T-cell (primary cell): ENCODE measurements at places on chromosomes 1 and 21.

DNA sequence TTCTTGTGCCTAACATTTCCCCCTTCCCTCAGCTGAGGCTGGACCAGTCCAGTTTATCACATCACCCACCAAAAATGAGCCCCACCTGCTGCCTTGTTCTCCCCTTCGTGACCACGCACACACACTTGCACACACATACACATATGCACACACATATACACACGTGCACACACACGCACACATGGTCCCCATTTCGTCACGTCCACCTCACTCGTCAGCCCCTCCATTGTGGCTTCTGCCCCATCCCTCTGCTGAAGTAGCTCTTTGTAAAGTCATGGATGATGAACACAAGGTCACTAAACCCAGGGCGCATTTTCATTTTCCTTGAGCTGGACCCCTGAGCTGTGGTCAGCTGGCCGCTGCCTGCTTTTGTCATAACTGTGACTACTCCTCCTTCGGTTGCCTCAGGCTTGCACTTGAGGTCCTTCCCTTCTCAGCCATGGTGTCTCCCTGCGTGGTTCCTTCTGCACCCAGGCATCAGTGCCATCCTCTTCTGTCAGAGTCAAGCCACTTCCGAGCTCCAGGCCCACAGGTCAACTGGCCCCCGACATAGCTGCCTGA lies 93.8 kb downstream of the SYT2 start:
- H3K27ac ChIP-seq, result no peak overlapping the region
- H3K4me1 ChIP-seq, result no peaks in the 10 kb centered on the region
- DNase-seq, result no peak
- H3K27me3 ChIP-seq, result no peaks in the 10 kb centered on the region
- H3K36me3 ChIP-seq, result no peaks in the 10 kb centered on the region

GRCh38 chr1:14180738-14181137 lies 417.7 kb upstream of the KAZN start:
- no peak for DNase-seq
- no peaks in the 10 kb centered on the region for H3K36me3 ChIP-seq
- no peak overlapping the region for H3K27ac ChIP-seq
- no peak overlapping the region for H3K4me3 ChIP-seq

DNA sequence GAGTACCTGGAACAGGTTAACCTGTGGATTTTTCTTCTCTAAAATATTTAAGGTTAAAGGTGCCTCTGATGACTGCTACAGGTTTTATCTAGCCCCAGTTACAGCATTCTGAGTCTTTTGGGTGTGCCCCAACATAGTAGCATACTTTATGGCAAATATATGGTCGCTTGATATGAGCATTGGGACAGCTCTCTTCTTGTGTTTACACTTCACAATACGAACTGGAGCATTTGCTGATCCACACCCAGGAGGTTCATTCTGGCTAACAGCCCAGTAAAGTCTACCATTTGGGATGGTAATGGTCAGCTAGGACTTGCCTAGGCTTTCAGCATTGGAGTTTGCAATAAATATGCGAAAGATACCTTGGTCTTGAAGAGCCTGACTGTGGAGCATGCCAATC lies 101.3 kb downstream of the DISP1 start:
- H3K27me3 ChIP-seq, result no peaks in the 10 kb centered on the region
- no peak overlapping the region for H3K4me3 ChIP-seq
- H3K4me1 ChIP-seq, result no peaks in the 10 kb centered on the region
- no peak for DNase-seq

- no peak overlapping the region for H3K4me3 ChIP-seq
- H3K36me3 ChIP-seq, result no peaks in the 10 kb centered on the region
- DNase-seq, result no peak
Measured at GRCh38 chr1:29119121-29119929, 4.4 kb downstream of the TMEM200B start.

- H3K27ac ChIP-seq, result no peak overlapping the region
- H3K4me3 ChIP-seq, result no peak overlapping the region
- H3K36me3 ChIP-seq, result no peaks in the 10 kb centered on the region
- no peak for DNase-seq
- no peaks in the 10 kb centered on the region for H3K4me1 ChIP-seq
Measured at GRCh38 chr1:11520531-11521233, 41.7 kb downstream of the DISP3 start.

DNA sequence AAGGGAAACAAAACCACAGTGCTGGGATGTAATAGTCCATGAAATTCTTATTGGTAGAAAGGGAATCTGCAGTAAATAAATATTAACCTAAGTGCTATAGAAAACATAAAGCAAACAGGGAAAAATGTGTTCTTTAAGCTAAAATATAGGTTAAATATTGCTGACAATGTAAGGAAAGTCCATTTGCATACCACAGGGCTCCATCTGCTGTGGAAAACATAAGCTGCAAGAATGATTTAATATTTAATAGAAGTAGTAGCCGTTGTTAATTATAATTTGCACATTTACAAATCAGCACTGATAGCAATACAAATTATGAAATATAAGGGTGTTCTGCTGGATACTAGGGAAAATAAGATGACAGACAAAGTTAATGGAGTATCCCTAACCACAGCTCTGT lies 444.9 kb upstream of the PKN2 start:
- H3K36me3 ChIP-seq, result no peaks in the 10 kb centered on the region
- H3K27ac ChIP-seq, result no peak overlapping the region
- no peaks in the 10 kb centered on the region for H3K4me1 ChIP-seq
- H3K4me3 ChIP-seq, result no peak overlapping the region
- H3K27me3 ChIP-seq, result no peaks in the 10 kb centered on the region

GRCh38 chr1:8681911-8682310 lies 135.5 kb downstream of the RERE start:
- no peak overlapping the region for H3K27ac ChIP-seq
- no peaks in the 10 kb centered on the region for H3K36me3 ChIP-seq
- H3K4me3 ChIP-seq, result no peak overlapping the region
- no peaks in the 10 kb centered on the region for H3K27me3 ChIP-seq

GRCh38 chr1:16631248-16632043 lies 18.1 kb upstream of the NBPF1 start:
- no peak for DNase-seq
- peaks cover 50% of the 10 kb centered on the region for H3K36me3 ChIP-seq
- H3K27me3 ChIP-seq, result no peaks in the 10 kb centered on the region
- H3K4me3 ChIP-seq, result no peak overlapping the region
- H3K4me1 ChIP-seq, result peaks cover 7% of the 10 kb centered on the region

DNA sequence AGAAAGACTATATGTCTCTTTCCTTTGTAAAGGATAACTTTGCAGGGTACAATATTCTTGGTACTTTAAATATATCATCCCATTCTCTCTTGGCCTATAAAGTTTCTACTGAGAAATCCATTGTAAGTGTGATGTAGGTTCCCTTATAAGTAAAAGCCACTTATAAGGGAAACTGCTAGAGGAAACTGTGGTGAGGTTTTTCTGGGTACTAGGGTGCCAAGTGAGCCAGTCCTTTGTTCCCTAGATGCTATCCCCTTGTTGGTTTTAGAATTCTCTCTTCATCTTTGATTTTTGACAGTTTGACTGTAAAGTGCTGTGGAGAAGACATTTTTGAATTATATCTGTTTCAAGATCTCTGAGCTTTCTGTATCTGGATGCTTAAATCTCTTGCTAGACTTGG lies 108.9 kb upstream of the NEK7 start:
- no peaks in the 10 kb centered on the region for H3K36me3 ChIP-seq
- no peak for DNase-seq
- no peak overlapping the region for H3K4me3 ChIP-seq
- H3K27me3 ChIP-seq, result no peaks in the 10 kb centered on the region
- H3K4me1 ChIP-seq, result no peaks in the 10 kb centered on the region

DNA sequence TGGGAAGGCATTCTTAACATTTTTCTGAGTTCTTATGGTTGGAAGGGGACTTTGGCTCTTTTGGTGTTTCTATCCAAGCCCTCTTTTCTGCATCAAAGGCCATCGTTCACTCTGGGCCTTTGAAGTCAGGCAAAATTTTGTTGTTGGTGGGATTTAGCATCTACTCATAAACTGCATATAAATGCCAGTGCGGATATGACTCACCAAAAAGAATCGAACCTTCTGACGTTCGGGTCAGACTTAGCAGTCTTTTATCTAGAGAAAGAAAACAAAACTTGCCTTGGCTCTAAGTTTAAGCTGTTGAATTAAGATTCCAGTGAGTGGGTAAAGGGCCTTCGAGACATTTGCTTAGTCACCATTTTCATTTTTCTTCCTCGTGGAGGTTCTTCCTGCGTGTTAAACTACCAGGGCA lies 51.4 kb downstream of the EVA1C start:
- DNase-seq, result no peak
- no peak overlapping the region for H3K4me3 ChIP-seq
- no peaks in the 10 kb centered on the region for H3K4me1 ChIP-seq
- H3K27me3 ChIP-seq, result no peaks in the 10 kb centered on the region
- H3K27ac ChIP-seq, result no peak overlapping the region

- H3K27ac ChIP-seq, result peak overlapping the region; percentile 84
- no peaks in the 10 kb centered on the region for H3K27me3 ChIP-seq
- no peaks in the 10 kb centered on the region for H3K36me3 ChIP-seq
- H3K4me3 ChIP-seq, result no peak overlapping the region
Measured at GRCh38 chr1:109790329-109790728, 26.6 kb upstream of the EPS8L3 start.

- peak overlapping the region; percentile 62 for H3K27ac ChIP-seq
- no peak for DNase-seq
- H3K4me3 ChIP-seq, result no peak overlapping the region
- peaks cover 10% of the 10 kb centered on the region for H3K4me1 ChIP-seq
- no peaks in the 10 kb centered on the region for H3K27me3 ChIP-seq
Measured at GRCh38 chr1:28200234-28200873, 23.9 kb upstream of the PTAFR start.

DNA sequence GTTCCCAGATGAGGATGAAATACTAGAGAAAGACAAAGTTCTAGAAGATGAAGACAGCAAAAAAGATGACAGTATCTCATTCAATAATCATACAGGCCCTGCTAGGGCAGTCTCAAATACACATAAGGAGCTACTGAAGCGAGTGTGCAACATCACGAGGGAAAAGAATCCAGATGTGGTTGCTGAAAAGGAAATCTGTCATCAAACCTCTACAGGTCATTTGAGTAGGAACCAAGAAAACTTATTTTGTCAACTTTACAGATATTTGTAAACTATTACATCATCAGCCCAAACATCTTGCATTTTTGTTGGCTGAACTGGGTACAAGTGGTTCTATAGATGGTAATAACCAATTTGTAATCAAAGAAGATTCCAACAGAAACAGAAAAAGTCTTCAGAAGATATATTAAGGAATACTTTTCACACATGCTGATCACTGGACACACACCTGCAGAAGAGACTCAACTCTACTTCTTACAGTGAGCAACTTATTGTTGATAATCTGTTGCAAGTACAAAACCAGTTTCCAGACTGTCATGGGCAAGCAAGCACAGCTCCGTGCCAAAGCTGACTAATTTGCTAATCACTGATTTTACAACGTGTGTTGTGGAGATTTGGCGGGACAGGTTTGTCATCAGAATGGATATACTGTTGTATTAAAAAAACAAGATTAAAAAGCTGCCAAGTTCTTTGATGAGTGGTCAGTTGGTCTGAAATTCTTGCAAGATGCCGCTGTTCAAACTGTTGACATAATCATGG lies 42.1 kb downstream of the TRIM33 start:
- H3K27ac ChIP-seq, result no peak overlapping the region
- peaks cover under 1% of the 10 kb centered on the region for H3K36me3 ChIP-seq
- H3K27me3 ChIP-seq, result no peaks in the 10 kb centered on the region
- DNase-seq, result no peak
- H3K4me3 ChIP-seq, result no peak overlapping the region
- peaks cover 16% of the 10 kb centered on the region for H3K4me1 ChIP-seq

DNA sequence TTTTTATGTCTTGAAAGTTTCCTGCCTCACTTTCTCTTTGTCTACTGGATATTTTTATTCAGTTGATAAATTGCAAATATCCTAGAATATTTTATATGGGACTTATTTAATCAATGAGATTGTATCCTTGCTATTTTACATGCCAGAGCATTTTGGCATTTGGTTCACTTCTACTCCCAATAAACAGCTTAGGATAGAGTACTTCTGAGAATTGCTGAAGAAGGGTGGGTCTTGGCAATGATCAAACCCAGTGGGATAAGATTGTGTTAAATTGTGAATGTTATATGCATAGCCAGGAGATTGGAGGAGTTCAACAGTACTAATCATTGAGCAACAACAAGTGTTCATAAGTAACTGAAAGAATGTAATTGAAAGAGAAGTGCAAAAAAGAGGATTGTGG lies 60.1 kb downstream of the SDCCAG8 start:
- no peak for DNase-seq
- H3K36me3 ChIP-seq, result peaks cover 7% of the 10 kb centered on the region
- H3K4me1 ChIP-seq, result no peaks in the 10 kb centered on the region

- H3K27me3 ChIP-seq, result no peaks in the 10 kb centered on the region
- no peaks in the 10 kb centered on the region for H3K36me3 ChIP-seq
- H3K4me1 ChIP-seq, result no peaks in the 10 kb centered on the region
- H3K27ac ChIP-seq, result no peak overlapping the region
- no peak for DNase-seq
Measured at GRCh38 chr1:17846341-17846740, 91.2 kb downstream of the ACTL8 start.

DNA sequence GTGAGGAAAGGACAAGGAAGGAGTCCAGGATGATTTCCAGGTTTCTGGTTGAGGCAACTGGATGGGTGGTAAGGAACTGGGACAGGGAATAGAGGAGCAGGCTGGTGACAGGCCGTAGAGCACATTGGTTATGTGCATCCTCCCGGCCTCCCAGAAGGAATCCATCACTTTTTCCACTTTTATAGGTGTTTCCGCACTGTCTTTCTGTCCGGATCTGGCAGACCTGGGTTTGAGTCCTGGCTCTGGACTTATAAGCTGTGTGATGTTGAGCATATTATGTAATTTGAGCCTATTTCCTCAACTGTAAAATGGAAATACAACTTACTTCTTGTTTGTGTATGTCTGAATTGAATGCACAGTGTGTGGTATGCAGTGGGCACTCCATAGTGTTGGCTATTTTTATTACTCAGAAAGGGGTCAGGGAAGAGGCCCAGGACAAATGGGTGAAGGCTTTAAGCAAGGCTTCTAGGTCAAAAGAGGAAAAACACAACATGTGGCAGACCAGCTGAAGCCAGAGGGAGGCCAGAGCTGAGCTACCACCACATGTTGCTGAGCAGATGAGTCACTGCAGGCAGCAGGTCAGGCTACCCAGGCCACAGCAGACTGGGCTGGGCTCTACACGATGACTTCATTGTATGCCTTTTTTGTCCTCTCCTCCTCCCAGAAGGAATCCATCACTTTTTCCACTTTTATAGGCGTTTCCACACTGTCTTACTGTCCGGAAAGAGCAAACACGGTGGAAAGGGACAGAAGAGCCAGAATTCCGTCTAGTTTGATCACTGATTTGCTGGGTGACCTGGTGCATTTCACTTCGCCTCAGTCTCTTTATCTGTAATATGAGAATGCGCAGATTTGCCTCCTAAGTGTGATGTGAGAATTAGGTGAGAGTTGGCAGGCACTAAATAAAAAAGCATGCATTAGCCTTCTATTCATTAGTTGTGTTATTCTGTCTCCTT lies 791 bp upstream of the MAST2 start:
- no peaks in the 10 kb centered on the region for H3K36me3 ChIP-seq
- no peaks in the 10 kb centered on the region for H3K4me1 ChIP-seq
- H3K27ac ChIP-seq, result no peak overlapping the region
- H3K4me3 ChIP-seq, result peak overlapping the region; percentile 25
- no peak for DNase-seq

GRCh38 chr21:46159390-46159789 lies 4.0 kb upstream of the FTCD start:
- H3K27ac ChIP-seq, result no peak overlapping the region
- DNase-seq, result no peak
- H3K36me3 ChIP-seq, result peaks cover 2% of the 10 kb centered on the region
- no peaks in the 10 kb centered on the region for H3K4me1 ChIP-seq
